ENCODE measurements at places on chromosomes 2 and 18. TPM values are rescaled to one million over a fixed set of nuclear protein-coding genes. Genes with fewer than 3 reads are reported as not detected.

EVX2 gene
- not detected for total RNA-seq

RAB6D gene
- total RNA-seq = 0.14 TPM

APCDD1 gene
- 5.3 TPM for total RNA-seq

ANKRD30B gene
- total RNA-seq = not detected

CCDC68 gene
- 0.23 TPM for total RNA-seq

DNA sequence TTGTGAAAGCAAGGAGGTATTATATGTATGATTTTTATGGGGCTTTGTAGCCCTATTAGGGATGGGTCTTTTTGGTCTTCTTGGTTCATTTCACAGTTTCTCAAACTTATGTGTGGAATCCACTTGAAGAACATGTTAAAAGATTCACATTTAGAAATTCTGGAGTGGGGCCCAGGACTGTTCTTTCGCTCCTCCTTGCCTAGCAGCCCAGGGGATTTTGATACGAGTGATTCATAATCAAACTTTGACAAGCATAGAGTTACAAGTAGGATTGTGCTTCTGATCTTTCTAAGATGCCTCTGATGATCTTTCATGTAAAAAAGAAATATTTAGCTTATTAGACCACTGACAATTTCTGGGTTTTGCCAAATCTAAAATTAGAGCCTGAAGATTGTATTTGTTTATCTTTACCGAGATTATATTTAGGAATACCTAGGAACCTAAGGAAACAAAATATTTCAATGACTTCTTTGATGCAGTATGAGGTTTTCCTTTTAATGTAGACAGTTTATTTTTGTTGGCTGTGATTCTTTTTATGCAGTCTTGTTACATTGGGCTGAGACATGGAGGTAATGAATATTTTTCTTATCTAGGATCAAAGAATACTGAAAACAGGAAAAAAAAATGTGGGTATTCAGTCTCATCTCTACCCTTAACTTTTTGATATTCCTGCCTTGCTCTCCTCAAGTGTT is 324.0 kb downstream of the PARD3B start:
- no peak for DNase-seq

DNA sequence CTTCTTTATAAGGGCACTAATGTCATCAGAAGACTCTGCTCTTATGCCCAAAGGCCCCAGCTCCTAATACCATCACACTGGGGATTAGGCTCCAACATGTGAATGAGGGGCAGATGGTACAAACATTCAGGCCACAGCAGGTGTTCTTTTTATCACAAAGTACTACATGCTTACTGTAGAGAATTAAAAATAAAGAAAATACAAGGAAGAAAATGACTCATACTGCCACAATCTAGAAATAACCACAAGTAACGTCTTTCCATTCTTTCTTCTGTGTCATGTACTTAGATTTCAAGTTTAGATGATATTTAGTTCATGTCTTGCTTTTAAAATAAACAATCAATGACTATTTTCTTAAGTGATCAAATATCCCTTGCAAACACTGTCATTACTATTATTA is 100.3 kb upstream of the NEDD4L start:
- DNase-seq = no peak

DNA sequence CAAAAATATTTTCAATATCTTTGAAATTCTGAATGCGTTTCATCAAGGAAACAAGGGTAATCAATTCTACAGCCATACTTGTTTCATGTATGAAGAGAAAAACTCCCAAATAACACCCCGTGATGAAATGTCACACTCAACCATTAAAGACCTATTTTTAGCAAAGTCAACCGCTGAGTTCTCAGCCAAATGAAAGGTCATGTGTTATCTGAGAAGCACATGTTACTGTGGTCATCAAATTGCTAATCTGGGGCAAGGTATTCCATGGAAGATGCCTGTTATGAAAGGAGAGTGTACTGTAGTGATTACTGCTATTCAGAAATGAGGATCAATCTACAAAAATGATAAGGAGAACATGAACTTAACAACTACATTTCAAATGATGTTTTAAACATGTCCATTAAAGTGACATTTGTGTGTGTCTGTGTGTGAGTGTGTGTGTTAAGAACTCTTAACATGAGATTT is 126.7 kb downstream of the BCL2 start:
- no peak for DNase-seq

GRCh38 chr2:169119851-169120250 is 50.5 kb downstream of the DHRS9 start:
- DNase-seq = no peak

DNA sequence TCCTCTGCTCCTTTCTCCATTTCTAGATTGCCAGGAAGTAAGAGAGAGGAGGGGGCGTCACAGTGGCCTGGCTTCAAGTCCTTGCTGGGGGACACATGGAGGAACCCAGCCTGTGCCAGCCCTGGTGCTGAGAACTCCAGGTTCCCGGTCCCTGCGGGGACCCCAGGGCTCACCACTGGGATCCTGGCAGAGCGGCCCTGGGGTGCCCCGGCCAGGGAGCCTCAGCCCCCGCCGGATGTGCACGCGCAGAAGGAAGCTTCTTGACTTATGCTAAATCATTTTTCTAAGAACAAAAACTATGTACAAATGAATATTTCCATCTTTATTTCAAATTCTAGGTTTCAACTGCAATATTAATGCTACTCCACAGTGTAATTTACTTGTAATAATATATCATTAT is 82.6 kb upstream of the SP3 start:
- DNase-seq = no peak

DNA sequence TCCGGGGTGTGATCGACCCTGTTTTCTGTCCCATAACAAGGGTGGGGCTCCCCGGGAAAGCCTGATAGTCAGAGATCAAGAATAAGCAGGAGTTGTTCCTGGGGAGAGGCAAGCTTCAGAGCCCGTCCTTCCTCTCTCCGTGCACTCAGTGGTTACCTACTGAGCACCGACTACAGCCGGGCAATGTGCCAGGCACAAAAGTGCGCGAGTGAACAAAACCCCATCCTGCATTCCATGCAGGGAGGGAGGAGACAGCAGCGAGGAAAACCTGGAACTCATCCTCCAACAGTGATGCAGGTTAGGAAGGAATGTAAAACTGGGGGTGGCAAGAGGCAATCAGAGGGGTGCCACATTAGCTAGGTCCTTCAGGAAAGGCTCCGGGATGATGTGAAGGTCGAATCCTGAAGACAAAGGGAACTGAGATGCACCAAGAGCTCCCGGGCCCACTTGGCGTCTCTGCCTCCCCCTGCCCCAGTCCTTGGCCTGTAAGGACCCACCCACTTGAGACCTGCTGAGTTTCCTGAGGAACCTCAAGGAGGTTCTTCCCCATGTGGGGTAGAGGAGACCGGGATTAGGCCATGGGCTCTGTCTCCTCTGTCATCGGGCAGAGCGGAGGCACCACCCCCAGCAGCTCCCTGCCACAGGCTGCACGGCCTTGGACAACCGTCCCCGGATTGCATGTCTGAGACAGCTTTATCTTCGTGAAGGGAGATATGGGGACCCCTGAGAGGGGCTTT is 198.2 kb downstream of the NDUFA10 start:
- DNase-seq = no peak

- peak; percentile 47 for DNase-seq
Observed at GRCh38 chr2:212535996-212536816, 2.4 kb downstream of the ERBB4 start.

- DNase-seq = no peak
Observed at GRCh38 chr18:42619771-42620170, 495.7 kb downstream of the RIT2 start.

DNA sequence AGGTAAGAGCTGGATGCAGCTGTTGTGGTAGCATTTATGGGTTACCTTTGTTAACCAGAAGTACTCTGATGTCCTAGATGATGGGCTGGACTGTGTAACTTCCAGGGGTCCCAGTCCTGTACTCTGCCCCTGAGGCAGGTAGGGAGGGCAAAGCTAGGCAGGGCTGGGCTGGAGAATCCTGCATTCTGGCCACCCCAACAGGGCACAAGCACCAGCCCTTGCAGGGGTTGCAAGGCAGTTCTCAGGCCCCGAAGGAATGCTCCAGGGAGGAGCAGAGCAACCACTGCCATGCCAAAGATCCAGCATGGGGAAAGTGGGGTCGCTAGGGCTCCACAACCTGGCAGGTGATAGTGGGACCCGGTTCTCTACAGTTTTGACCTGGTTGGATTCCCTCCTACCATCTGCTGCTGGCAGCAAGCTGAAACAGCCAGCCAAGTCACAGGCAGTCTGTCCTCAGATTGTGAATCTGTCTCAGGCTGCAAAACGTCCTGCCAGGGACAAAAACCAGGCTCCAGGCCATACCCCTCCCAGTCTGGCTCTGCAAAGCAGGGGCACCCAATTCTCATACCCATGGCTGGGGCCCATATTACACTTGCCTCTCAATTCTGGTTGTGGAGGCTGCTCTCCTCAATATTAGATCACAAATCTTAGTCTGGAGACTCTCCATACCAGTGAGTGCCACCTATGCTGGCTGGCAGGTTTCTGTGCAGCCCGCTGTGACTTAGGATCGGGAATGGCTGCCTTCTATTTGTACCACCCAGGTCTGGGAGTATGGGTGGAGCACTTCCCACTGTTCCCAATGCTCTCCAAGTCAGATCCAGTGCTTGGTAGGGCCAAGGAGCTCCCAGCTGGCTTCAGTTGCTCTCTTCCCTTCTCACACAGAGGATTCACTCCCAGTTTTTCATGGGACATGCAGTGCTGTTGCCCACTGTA is 61.1 kb downstream of the SMCHD1 start:
- no peak for DNase-seq

DNA sequence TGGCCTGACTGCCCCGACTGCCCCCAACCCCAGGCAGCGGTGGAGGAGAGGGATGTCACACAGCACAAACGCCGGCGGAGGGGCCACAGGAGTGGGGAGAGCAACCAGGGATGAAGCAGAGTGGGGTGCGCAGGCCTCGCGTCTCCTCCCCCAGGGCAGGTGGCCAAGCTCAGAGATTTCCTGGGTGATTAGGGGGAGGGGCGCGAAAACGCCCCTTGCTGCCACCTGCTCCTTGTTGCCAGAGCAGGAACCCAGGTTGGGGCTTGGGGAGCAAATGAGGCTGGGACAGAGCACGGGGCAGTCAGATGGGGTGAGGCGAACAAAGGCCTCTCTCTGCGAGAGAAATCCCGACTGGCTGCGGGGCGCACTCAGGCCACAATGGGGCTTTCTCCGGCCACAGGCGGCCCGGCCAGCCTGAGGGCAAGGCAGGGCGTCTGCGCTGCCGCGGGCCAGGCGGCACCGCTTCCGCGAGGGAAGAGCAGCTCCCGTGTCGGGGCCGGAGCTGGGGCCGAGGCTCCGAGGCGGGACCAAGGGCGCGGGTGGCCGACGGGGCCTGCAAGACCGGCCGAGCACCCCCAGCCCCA is 11.5 kb downstream of the TEX44 start:
- DNase-seq = peak; percentile 66

Measured in WTC11 (cell line).